ENCODE measurements at places on chromosomes 11 and 22.

GRCh38 chr22:18085188-18085587, 7.4 kb downstream of the PEX26 start:
- DNase-seq = peak; percentile 28

GRCh38 chr11:112565551-112565950, 304.9 kb upstream of the PLET1 start:
- no peak for DNase-seq

DNA sequence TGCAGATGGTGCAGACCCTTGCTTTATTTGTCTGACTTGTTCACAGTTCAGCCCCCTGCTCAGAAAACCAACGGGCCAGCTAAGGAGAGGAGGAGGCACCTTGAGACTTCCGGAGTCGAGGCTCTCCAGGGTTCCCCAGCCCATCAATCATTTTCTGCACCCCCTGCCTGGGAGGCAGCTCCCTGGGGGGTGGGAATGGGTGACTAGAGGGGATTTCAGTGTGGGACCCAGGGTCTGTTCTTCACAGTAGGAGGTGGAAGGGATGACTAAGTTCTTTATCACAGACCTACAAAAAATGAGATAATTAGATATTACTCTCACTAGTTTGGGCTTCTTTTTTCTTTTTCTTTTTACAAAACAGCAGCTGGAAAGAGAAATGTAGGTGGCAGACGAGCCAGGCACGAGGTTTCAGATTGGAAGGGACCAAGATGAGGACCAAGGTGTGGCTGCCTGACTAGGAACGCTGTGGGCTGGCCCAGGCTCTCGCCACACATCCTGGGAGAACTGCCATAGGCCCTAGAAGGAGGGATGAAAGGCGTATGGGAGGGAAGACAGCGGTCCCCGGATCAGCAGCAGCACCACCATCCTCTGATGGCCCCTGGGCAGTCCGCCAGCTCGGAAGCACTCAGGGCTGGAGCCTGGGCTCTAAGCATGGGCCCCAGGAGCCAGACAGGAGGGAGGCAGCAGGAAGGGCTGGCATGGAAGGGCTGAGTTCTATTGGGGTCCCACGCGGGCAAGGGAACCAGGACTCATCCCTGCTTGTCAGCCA, 14.2 kb downstream of the TXN2 start:
- no peak for DNase-seq

- no peak for DNase-seq
These were observed 206.4 kb downstream of the TBC1D22A start for GRCh38 chr22:46968848-46969247.

- DNase-seq = no peak
These were observed 613.3 kb upstream of the CADM1 start for GRCh38 chr11:116117331-116118137.

DNA sequence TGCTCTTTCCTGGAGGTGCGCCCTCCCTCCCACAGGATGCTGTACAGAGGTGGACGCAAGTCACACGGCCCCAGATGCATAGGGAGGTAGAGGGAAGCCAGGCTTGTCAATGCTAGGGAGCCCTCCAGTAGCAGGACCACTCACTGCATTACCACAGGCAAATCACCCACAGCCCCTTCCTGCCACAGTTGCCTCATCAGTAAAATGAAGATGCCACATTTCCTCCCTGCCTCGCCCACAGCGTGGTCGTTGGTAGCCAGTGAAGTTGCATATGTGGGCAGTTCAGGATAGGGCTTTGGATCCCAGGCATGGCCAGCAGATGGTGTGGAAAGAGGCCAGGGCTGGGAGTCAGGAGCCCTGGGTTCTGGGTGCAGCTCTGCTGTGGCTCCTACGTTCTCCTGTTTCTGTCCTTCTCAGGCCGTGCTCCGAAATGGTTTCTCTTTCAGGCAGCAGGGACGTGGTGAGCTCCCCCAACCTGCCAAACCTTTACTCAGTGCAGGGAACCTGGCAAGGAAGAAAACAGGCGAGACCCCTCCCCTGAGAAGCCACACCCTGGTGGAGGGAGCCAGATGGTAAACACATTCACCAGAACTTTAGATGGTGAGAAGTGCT, 22.6 kb downstream of the DAGLA start:
- DNase-seq = no peak

- DNase-seq = no peak
These were observed 53.9 kb downstream of the SMIM38 start for GRCh38 chr11:69209421-69210309.

- peak; percentile 97 for DNase-seq
These were observed 59.5 kb upstream of the PRSS23 start for GRCh38 chr11:86740628-86741483.

GRCh38 chr11:87144252-87144651, 106.5 kb downstream of the TMEM135 start:
- no peak for DNase-seq
